Stimulated activated CD4-positive, alpha-beta T cell treated with anti-CD3 and anti-CD28 coated beads, Interleukin-15, amount 100 ng/mL, for 1 hour (primary cell): ENCODE measurements at places on chromosomes 2 and 18.

GRCh38 chr2:12361506-12361905 lies 355.2 kb upstream of the TRIB2 start:
- DNase-seq: no peak

GRCh38 chr2:64363848-64364247 lies 90.1 kb upstream of the LGALSL start:
- DNase-seq: no peak

DNA sequence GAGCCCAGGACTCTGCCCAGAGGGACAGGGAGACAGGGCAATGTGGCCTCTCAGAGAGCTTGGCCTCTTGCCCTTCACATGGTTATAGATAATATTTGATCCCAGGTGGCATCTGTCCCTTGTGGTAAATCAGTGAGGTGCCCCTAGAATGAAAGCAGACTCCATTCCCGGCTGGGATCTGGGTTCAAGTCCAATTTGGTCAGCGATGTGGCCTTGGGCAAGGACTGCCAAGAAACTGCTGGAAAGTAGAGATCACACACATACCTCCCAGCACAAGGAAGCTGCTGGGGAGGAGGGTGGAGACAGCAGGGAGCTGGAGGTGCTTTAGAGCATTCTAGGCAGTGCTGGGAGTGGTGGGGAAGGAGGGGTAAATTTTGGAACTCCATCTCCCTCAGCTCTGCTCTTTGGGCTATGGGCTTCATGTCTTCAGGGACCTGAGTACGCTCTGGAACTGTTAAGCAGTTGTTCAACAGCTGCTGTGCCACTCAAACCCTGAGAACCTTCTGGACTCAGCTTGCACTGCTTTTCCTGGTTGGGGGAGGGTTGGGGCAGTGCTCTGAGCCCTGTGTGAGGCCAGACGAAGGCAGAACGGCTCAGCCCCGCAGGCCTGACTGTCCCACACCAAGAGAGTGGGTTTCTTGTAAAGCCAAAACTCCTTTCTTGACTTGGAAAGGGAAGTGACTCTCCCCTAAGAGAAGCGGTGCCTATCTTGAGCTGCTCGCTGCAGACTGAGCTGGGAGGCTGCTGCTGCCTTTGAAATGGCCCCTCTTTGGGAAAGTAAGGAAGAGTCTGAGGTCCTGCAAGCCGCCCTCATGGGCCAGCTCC lies 23.0 kb downstream of the INPP5D start:
- no peak for DNase-seq

- no peak for DNase-seq
Measured at GRCh38 chr2:127275789-127276188, 18.2 kb downstream of the ERCC3 start.

DNA sequence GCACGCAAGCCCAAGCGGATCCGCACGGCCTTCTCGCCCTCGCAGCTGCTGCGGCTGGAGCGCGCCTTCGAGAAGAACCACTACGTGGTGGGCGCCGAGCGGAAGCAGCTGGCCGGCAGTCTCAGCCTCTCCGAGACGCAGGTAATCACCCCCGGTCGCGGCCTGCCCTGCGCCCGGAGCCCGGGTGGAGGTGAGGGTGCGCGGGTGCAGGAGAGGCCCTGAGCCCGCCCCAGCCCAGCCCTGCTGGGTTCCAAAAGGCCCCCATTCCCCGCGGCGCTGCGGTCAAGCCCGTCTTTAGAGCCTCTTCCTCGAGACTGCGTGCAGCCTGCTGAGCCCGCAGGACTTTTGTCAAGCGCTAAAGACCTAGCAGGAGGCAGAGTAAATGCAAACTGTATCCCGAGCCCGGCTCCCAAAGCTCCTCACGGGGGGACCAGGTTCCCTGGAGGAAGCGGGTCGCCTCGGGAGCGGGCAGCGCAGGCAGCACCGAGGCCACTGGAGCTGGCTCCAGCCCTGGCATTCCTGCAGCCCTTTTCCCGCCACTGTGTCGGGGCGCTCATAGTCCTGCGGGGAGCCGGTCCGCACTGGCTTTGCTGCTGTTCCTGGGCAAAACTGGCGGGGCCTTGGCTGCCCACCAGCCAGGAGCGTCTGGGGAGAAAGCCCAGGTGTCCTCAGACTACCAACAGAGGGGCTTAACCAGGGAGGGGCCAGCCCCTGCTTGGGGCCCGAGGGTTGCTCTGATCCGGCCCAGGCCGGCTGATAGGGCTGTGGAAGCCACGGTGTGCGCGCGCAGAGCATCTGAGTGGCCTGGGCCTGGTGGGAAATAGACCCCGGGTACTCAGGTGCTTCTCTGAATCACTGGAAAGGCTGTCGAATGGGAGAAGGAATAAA lies 7.3 kb downstream of the EMX1 start:
- no peak for DNase-seq

DNA sequence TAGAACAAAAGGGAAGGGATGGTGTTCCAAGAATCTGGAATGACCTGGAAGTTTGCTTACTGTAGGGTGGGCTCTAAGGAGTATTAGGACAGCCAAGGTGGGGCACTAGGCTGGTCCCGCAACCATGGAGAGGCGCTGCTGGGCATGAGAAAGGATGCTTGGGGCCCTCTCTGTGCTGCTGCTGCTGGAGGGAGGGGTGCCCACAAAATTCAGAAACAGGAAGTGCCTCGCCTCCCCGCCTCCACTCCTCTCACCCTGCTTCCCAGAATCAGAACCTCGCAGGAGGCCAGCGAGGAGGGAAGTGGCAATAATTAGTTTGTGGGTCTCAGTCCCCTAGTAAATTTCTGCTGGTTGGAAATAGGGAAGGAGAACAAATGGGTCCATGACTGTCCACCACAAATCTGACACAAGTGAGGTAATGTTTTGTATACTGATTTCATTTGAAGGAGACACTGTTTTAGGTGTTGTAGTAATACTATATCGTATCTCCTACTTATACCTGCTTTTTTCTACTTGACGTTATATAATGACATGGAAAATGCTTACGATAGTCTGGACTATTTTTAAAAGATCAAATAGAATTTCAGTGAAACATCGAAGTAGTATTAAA lies 7.9 kb upstream of the PDCL3 start:
- DNase-seq: no peak

DNA sequence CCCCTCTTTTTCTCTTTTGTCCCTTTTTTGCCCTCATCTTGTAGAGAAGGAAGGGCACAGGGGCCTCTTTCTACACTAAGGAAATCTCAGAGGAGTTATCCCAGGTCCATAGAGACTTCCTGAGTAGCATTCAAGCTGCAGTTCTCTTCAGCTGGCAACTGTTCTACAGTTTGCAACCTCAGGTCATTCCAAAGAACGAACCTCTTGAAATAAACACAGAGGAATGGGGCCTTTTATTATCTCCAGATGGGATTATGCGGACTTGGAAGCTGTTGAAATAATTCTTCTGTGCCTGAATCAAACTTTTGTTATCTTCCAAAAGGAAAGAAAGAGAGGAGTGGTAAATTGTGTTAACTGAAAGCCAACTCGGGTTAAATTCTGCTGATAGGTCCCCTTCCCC lies 31.0 kb upstream of the NFE2L2 start:
- no peak for DNase-seq

DNA sequence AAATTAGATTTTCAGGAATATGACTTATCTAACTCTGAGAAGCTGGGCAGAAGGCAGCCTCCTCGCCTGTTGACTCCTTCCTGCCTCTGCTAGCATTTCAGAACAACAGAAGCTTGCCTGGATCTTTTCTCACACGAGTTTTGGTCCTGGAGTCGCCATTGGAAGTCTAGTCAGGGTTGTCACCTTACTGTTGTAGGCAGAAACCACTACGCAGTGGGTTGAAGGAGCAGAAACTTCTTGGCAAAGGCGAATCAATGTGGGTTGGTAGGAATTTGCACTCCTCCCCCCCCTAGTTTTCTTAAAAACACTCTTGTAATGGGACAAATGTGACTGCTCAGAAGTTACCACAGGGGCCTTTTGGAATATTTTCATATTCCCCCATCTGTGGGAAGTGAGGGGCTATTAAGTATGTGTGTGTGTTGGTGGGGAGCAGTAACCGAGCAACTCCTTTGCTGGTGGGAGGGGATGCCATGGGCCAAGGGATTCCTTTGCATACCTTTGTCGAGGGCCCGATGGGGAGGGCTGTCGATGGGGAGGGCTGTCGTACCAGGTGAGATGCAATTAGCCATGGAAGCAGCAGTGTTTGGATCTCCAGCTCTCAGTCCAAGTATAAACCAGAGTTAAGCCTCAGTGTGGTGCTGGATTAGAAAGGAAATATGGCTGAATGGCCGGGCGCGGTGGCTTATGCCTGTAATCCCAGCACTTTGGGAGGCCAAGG lies 117.4 kb downstream of the FMNL2 start:
- no peak for DNase-seq

DNA sequence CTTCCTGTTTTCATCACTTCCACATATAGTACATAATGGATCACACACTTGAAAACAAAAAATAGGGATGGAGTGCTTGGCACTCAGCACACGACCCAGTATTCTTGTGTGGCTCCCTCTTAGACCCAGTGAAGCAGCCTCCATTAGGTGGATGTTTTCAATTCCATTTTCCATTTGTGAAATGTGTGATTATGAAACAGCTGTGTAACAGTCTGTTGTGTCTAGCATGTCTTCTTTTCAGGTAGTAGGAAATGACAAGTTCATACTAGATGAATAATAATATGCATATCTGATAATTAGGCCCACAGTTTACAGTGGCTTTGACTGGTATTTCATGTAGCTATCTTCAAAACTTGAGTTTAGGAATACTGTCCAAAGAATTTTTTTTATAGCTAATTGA lies 35.5 kb downstream of the EML6 start:
- no peak for DNase-seq

GRCh38 chr2:20596973-20597859 lies 53.7 kb downstream of the HS1BP3 start:
- DNase-seq: no peak

DNA sequence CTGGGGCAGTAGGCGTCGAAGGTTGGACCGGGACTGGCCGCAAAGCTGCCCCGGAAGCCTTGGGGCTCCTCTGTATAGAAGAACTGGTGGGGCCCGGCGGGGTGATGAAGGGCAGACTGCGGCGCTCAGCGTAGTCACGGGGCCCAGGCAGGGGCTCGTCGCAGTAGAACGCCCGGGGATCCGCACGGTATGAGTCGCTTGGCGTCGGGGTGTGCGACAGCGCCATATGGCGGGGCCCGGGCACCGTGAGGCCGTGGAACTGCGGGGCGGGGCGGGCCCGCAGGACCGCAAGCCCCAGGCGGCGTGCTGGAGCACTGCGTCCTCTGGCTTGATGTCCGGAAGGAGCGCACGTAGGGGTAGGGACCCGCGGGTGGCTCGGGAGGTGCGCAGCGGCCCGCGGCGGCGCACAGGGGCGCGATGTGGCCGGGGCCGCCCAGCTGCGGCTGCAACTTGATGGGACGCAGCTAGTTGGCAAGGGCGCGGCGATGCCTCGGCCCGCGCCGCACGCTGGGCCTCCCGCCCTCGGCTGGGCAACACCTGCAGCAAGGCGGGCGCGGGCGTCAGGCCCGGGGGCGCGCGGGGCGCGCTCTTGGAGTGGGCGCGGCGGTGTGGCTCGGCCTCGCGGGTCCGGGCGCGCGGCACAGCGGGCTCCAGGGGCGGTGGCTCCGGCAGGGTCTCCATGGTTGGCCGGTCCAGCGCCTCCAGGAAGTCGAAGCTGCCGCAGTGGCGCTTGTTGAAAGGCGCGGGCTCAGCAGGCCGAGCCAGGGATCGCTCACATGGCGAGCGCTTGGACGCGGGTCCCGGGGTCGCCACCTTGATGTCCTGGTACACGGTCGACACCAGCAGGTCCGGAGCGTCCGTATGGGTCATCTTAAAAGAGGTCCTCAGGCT lies 251.4 kb downstream of the ANKRD30B start:
- no peak for DNase-seq

DNA sequence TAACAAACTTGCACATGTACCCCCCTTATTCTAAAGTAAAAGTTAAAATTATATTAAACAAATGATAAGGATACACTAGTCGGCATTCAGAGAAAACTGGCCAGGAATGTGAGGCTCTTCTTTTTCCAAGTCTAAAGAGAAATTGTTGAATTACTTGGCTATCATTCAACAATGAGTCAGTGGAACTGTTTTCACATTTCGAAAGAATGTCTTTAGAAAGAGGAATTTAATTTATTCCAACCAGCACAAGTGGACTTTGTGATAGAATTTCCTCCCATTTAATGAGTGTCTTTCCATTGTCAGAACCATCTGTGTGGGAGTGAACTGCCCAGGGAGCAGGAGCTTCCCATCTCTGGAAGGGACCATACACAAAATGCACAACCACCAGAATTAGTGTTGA lies 792.2 kb downstream of the EPHA4 start:
- DNase-seq: no peak

DNA sequence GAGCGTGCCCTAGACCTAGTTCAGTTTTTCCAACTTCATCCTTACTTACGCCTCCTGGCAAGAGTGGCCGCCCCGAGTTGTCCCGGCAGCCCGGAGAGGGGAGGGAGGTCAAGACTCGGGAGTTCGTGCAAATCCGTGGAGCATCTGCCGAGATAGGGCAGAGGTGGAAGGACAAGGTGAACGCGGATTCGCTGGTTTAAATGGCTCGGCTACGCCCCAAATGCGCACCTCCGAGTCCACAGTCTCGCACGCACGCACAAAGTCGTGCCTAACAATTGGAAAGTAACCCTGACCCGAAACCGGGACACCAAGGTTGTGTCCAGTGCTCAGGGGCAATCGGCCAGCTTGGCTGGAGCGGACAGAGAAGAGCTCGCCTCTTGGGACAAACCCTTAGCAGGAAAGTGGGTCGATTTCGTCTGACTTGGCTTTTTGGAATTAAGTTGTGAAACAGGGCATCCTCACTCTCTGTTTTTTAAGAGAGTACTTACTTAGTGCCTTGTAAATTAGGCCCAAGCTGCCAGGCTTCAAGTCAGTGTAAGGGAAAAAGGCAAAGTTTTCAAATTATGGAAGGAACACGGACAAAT lies 726 bp upstream of the SS18 start:
- no peak for DNase-seq

DNA sequence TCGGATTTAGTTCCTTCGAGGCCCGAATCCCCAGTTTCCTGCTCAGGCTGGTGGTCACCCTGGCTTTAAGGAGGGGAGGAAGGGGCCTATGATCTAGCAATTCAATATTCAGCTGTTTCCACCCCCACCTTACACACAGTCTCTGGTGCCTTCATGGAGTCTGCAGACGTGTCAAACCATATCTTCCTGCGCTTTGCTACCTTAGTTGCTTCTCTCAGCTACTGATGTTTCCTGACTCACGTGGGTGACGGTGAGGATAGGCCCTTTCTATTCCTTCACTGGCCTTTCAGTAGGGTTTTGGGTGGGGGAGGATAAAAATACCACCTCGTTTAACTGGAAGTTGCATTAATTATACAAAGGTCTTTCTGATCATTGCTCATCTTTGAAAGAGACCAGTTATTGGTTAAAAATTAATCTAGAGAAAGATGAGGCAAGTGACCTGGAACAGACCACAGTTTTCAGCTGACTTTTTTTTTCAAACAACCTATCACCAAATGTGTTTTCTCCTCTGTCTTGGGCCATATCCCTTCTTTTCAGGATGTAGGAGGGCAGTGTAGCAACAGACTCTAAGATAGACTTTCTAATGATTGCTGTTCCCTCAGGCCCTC lies 49.7 kb downstream of the SH2D6 start:
- DNase-seq: no peak
